Right ventricle myocardium superior (tissue), 1 donor: ENCODE measurements at places on chromosomes 5 and 9.

DNA sequence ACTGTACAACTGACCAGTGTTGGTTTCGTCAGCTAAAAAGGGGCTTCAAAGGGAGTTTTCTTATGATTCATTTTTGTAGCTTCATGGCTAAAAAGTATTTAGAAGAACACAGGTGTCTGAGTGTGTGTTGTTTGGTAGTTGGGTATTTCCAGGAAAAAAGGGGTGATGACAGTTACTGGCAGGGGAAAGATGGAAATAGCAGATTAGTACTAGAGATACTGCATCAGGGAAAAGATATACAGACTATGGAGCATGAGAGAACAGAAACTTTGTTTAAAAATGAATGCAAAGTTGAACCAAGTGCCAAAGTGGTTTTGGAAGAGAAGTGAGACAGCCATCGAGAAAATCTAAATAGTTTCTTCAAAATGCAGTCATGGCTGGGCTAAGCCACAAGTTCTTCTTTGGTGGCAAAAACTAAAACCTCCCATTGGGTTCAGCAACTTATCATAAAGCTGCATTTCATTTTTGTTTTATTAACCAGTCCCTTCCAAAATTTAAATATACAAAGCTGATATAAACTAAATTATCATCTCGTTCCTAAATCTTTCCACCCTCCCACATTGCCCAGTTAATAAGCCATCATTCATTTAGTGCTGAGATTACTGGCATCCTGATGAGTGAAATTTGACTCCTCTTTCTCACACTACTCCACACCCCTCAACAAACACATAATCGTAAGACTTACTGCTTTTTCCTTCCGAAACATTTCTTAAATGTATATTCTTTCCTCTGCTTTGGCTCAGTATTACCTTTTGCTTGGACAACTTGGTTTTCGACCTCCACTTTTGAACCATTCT lies 33.5 kb downstream of the ELL2 start:
- DNase-seq = no peak

- no peak for DNase-seq
These were observed 172.7 kb upstream of the RFX3 start for GRCh38 chr9:3698531-3698930.

- DNase-seq = no peak
These were observed 293.2 kb downstream of the EPB41L4A start for GRCh38 chr5:112125903-112126302.

- DNase-seq = peak; percentile 44
These were observed 46.8 kb downstream of the NIPSNAP3B start for GRCh38 chr9:104810421-104811339.

DNA sequence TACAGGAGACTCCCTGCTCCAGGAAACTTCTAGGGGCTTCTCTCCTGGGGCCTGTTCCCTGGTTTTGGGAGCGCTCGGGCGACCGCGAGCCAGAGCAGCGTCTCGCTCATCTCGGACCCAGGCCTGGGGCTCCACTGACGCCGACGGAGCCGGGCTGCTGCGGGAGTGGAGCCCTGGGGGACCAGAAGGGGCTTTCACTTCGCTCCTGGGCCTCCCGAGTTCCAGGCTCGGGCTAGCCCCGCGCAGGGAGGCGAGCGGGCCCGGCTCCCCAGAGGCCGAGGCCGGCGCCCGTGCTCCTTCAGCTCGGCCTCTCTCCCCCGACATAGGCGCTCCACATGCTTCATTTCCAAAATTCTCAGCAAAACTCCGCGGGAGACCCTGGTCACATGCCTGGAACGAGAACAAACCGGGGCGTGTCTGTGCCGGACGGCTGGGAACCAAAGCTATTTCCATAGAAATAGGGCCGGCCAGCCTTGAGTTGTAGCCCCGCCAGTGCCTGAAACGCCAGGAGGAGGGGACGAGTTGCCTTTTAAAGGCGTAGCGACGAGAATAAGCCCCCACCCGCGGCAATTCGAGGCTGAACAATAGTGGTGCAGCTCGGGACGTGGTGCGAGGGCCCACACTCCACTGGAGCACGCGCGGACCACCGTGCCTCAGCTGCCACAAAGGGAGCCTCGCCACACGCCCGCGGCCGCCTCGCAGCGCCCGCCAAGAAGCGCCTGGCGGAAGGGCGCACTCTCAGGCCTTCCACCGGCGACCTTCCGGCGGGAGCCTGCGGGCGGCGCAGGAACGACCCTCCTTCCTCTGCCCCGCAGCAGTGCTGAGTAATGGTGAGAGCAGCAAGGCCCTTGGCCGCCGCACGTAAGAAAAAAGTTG lies 1.1 kb upstream of the G3BP1 start:
- DNase-seq = peak; percentile 89

GRCh38 chr5:82023644-82024043 lies 51.8 kb downstream of the ATG10 start:
- DNase-seq = no peak

- DNase-seq = no peak
These were observed 49.4 kb downstream of the TARS1 start for GRCh38 chr5:33490071-33490665.

- DNase-seq = no peak
These were observed 36.2 kb downstream of the NEK6 start for GRCh38 chr9:124293718-124294506.

DNA sequence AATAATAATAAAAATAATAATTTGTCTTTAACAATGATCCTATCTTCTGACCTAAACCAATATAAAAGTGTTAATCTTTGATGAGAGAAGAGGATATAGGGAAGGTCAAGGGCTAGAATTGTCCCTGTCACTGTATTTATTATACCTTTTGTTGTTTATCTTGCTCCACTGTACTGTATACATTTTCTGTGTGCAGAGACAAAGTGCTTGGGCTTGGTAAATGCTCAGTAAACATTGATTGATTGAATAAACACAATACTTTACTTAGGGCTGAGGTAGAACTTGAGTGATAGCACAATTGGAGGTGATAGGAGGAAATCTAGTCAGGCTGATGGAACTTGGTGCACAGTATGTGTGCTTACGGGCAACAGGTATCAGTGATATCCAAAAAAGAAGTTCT lies 161.2 kb downstream of the ARRDC3 start:
- DNase-seq = no peak

DNA sequence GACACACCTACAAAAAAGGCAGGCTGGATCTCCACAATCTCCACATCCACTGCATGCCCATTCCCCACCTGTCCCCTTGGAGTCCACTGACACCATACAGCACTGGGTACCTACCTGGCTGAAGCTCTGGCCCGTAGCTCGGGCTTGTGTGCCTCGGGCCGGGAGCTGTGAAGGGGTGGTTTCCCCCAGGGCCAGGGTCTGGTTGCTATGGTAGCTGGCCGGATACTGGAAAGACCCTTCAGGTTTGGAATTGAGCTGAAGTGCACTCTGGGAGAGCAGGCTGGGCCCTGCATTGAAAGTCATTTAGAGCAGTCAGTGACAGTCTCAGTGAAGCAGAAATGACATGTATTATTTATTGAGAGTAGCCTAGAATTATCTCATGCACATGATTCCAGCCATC lies 507.3 kb downstream of the CTNND2 start:
- no peak for DNase-seq

- no peak for DNase-seq
These were observed 37.9 kb downstream of the WWC1 start for GRCh38 chr5:168329302-168329701.

GRCh38 chr9:87816036-87816435 lies 66.6 kb upstream of the SPATA31E1 start:
- DNase-seq = no peak

DNA sequence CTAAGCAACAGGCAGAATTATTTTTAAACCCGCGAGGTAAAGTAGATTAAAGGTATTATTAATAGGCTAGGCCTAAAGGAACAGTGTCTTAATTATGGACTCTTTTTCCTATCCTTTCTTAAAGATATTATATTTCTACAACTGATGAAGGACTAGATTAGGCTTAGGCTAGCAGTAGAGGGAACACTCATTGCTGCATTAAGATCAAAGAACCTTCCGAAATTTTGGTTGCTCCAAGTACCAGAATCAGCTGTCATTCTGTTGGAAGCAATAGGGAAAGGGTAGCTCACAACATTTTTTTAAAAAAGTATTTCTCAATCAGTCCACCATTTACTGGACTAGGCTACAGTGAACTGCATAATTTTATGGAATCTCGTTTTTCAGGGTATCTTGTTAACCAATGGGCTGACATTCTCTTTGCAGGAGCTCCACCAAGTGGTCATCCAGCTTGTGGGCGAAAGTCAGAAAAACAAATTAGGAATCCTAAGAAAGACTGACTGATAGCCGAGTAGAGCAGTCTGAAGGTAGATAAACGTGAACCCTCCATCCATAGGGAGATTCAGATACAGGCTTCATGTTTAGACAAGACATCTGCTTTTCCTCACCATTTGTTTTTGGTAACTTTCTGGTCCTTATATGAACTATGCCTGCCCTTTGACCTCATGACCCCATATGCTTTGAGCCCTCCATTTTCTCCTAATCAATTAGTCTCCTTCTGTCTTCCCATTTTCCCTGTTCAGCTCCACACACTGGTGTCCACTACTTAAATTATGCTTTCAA lies 103.6 kb upstream of the CHD1 start:
- DNase-seq = peak; percentile 47

- no peak for DNase-seq
These were observed 173.7 kb upstream of the SPEF2 start for GRCh38 chr5:35443803-35444595.

GRCh38 chr9:14822666-14823065 lies 87.6 kb downstream of the FREM1 start:
- DNase-seq = no peak

GRCh38 chr5:93302711-93303110 lies 278.3 kb downstream of the NR2F1-AS1 start:
- DNase-seq = no peak

DNA sequence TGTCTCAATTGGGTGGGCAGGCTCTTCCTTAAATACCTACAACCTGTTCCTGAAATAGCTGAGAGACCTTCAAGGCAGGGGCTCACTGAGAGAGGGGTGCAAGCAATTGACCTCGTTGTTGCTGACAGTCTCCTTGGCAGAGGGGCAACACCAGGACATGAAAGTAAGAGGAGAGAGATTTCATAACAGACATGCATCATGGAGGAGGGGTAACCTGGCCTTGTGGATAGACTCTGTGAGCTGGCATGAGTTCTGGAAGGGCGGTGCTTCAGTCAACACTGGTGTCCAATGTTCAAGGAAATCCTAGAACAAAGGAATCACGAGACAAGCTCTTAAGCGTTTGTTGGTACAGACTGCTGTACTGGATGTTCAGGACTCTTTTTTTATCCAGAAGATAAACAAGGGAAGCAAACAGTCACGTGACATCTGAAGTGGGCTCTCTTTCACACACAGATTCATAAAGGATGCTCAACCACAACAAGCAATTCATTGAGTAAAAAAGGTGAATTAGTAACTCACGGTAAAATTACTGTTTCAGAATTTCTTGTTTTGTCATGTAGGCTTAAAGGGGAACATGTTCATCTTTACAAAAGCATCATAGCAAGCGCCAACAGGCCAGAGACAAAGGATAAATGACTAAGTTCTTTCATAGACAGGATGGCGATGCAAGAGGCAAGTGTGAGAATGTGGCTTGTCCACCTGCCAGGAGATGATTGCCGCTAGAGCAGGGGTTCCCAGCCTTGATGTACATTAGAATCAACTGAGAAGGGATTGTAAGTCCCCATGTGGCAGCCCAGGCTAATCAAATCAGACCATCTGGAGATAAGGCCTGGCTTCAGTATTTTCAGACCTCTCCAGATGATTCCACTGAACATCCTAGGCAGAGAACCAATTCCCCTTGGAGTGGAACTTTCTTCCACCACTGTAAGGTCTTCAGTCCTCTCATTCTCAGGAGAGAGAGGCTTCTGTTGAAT lies 20.7 kb downstream of the ANKRA2 start:
- DNase-seq = no peak

GRCh38 chr5:76199336-76200318 lies 116.4 kb downstream of the SV2C start:
- DNase-seq = no peak

DNA sequence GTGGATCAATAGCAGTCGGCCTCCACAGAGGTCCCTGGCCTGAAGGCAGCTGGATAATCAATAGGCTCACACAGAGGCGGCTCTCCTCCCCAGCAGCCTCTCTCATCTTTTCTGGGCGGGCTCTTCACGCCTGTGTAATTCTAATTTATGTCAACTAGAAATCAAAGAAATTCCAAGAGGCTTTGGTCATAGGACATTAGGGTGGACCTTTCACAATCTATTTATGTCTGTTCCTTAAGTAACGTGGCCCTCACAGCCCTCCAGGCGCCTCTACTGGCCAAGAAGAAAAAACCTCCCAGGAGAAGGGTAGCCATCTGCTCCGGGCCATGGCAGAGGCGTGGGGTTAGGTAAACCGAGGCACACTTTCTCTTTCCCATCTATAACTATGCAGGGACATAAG lies 205.1 kb upstream of the EFNA5 start:
- no peak for DNase-seq

GRCh38 chr5:168706655-168707069 lies 127.5 kb upstream of the PANK3 start:
- DNase-seq = no peak

GRCh38 chr5:172278356-172278755 lies 5.2 kb downstream of the UBTD2 start:
- no peak for DNase-seq

DNA sequence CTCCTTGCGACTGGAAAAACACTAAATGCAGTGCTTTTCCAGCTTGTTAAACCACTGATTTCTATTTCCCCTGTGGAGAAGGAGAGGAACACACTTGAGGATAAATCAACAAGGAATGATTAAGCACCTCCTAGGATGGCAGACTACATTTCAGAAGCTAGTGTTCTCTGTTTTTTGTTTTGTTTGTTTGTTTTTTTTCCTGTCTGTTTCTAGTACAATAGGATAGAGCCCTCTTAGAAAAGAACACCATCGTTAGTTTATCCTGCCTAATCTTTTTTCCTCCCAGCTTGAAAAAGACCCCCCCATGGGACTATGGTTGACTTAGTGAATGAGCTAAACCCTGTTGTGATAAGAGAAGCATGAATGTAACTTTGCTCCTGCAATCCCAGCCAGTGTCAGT lies 3.9 kb upstream of the TAL2 start:
- DNase-seq = no peak

GRCh38 chr9:96163712-96164111 lies 138.3 kb downstream of the HSD17B3 start:
- no peak for DNase-seq

- DNase-seq = no peak
These were observed 130.3 kb upstream of the EFNA5 start for GRCh38 chr5:107801061-107801460.

DNA sequence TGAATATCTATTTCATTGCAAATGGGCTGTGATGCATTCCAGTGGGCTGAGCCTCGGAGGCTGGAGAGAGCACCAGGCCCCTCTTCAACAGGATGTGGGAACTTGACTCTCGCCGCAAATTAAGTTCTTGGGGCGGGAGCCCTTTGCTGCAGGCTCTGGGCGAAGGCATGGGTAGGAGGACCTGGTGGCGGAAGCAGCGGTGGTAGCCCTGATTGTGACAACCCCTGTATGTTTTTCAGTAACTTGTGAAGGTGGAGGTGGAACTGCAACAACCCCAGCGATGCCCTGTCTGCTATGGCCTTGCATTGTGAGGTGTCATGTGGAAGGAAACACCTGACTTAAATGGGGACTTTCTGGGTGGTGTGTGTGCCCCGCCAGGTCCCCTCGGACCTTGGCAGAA lies 9.4 kb downstream of the FYB1 start:
- DNase-seq = peak; percentile 55
